ENCODE measurements at places on chromosomes 12 and 14.

DNA sequence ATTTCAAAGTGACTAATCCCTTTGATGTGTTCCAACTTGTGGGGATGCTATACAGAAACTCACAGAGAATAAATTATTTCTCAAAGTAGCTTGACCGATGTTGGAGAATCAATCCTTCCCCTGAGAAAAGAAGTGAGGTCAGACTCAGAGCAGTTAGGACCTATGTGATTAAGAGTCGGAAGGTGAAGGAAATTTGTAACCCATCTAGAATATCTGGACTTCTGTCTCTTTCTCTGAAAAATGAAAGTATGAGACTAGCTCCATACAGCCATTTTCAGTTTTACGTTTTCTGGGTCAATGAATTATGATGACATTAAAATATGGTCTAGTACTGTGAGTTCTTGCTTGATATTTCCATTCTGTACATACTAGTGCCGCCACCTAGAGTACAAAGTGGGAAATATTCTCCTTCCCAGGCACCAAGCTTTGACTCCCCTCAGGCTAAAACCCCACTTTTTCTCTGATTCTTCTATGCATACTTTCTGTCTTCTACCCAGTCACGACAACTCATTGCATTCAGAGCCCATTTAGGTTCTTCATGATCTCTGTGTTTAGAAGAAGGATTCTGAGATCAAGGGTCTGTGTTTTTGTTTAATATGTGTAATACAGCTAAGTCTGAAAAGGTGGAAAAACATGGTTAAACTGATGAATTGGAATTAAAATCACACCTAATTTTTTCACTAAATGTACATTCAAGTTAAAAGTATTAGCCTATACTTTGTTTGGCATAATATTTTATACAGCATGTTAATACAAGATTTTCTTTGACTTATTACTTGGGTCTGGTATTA, 6.9 kb upstream of the NTS start:
- H3K27me3 ChIP-seq: no peaks in the 10 kb centered on the region
- H3K36me3 ChIP-seq: no peaks in the 10 kb centered on the region
- no peak overlapping the region for H3K27ac ChIP-seq
- peak; percentile 61 for DNase-seq

GRCh38 chr12:22321018-22321605, 13.4 kb downstream of the ST8SIA1 start:
- DNase-seq: no peak
- H3K36me3 ChIP-seq: no peaks in the 10 kb centered on the region
- no peaks in the 10 kb centered on the region for H3K4me1 ChIP-seq
- no peak overlapping the region for H3K27ac ChIP-seq
- no peak overlapping the region for H3K4me3 ChIP-seq

GRCh38 chr14:34224221-34224620, 237.8 kb downstream of the SPTSSA start:
- peaks cover 5% of the 10 kb centered on the region for H3K27me3 ChIP-seq
- DNase-seq: no peak
- H3K4me3 ChIP-seq: no peak overlapping the region
- H3K4me1 ChIP-seq: no peaks in the 10 kb centered on the region

GRCh38 chr12:102096855-102097254, 23.1 kb downstream of the NUP37 start:
- no peak overlapping the region for H3K27ac ChIP-seq
- H3K36me3 ChIP-seq: peaks cover 11% of the 10 kb centered on the region
- peaks cover 3% of the 10 kb centered on the region for H3K4me1 ChIP-seq
- no peak for DNase-seq
- no peaks in the 10 kb centered on the region for H3K27me3 ChIP-seq

GRCh38 chr14:76938092-76938500, 90.4 kb downstream of the IRF2BPL start:
- H3K27ac ChIP-seq: peak overlapping the region; percentile 62
- no peaks in the 10 kb centered on the region for H3K36me3 ChIP-seq
- no peaks in the 10 kb centered on the region for H3K27me3 ChIP-seq
- peaks cover 32% of the 10 kb centered on the region for H3K4me1 ChIP-seq

All from IMR-90 (cell line).